ENCODE measurements at places on chromosomes 12 and 14.

DNA sequence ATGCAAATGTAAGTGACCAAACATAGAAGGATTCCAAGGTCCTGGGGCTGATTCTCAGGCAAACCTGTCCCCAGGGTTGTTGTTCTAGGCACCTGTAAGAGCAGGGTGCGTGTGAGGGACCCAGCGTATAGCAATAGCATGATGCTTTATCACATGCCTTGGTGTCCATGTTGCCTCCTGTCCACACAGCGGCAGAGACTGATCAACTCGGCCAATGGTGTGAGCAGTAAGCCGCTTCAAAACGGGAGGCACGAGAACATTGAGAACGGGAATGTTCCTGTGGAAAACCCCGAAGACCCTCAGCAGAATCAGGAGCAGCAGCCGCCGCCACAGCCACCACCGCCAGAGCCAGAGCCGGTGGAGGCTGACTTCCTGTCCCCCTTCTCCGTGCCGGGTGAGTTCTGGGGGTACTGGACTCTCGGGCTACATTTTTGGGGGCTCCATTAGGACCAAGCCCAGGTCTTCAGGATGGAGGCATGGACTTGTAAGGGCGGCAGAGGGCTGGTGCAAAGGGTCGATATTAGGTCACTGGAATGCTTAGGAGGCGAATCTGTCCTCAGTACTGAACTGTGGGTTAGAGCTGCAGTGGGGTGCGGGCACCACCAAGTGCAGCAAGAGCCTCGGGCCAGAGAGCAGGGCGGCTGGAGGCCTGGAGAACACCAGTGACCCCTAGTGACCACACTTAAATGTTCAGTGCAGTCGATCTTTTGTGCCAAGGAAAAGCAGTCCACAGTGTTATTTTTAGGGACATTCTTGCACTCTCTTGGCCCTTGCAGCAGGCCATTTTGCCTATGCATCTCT lies 57.2 kb upstream of the RIN3 start:
- peak; percentile 55 for DNase-seq

GRCh38 chr12:3326850-3327780 lies 163.9 kb upstream of the PRMT8 start:
- no peak for DNase-seq

- no peak for DNase-seq
Measured at GRCh38 chr12:25083211-25083610, 111.7 kb downstream of the DNAI7 start.

GRCh38 chr12:92988622-92989130 lies 59.6 kb upstream of the EEA1 start:
- DNase-seq, result no peak

GRCh38 chr12:121514184-121514742 lies 66.6 kb downstream of the KDM2B start:
- no peak for DNase-seq
